ENCODE measurements at places on chromosomes 1 and 21.

DNA sequence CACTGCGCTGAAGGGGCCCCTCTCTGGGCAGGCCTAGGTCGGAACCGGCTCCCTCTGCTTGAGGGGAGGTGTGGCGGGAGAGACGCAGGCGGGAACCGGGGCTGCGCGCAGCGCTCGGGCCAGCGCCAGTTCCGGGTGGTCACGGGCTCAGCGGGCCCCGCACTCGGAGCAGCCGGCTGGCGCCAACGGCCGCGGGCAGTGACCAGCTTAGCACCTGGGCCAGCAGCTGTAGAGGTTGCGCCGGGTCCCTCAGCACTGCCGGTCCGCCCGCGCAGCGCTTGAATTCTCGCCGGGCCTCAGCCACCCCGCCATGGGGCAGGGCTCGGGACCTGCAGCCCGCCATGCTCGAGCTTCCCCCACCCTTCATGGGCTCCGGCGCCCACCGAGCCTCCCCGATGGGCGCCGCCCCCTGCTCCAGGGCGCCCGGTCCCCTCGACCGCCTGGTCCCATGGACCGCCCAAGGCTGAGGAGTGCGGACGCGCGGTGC is 254.6 kb downstream of the COL11A1 start:
- DNase-seq: no peak

- DNase-seq: no peak
These were observed 122.7 kb downstream of the PPP1R12B start for GRCh38 chr1:202471246-202471645.

- no peak for DNase-seq
These were observed 238.4 kb downstream of the PLPP3 start for GRCh38 chr1:56340977-56341376.

- DNase-seq: no peak
These were observed 15.1 kb downstream of the AIDA start for GRCh38 chr1:222697203-222697602.

- no peak for DNase-seq
These were observed 406 bp downstream of the NME7 start for GRCh38 chr1:169367096-169367685.

DNA sequence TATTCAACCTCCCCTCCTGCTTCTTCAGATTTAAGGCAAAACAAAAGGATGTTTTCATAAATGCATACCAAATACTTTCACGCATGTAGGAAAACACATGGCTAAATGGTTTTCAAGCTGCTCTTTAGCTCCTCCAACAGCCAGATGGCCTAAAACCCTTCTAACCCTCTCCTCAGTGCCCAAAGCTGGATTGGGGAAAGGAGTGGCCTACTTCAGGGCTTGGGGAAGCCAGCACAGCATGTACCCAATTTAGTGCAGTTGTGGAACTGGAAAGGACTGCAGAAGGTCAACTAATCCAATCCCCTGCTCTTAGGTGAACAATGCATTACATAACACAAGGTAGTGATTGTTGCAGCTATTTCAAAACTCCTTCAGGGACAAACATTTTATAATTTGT is 9.3 kb downstream of the F5 start:
- DNase-seq: no peak

GRCh38 chr1:162741574-162741973 is 48.9 kb upstream of the HSD17B7 start:
- no peak for DNase-seq

GRCh38 chr1:62336995-62337705 is 17.9 kb upstream of the KANK4 start:
- no peak for DNase-seq

- no peak for DNase-seq
These were observed 243.0 kb downstream of the SLC45A1 start for GRCh38 chr1:8560611-8561544.

- DNase-seq: no peak
These were observed 10.4 kb downstream of the SDCCAG8 start for GRCh38 chr1:243266231-243266630.

GRCh38 chr1:18360251-18360650 is 120.5 kb upstream of the KLHDC7A start:
- no peak for DNase-seq

GRCh38 chr1:17067465-17068240 is 13.8 kb upstream of the SDHB start:
- no peak for DNase-seq

- DNase-seq: no peak
These were observed 42.3 kb downstream of the STYXL2 start for GRCh38 chr1:167136191-167136614.

GRCh38 chr1:11751087-11751486 is 10.9 kb upstream of the C1orf167 start:
- DNase-seq: no peak

- no peak for DNase-seq
These were observed 10.5 kb upstream of the SPEN start for GRCh38 chr1:15836772-15837669.

- DNase-seq: no peak
These were observed 49.5 kb upstream of the LRRN2 start for GRCh38 chr1:204735042-204735441.

- DNase-seq: no peak
These were observed 746.5 kb upstream of the ADAMTS5 start for GRCh38 chr21:27713154-27714109.

DNA sequence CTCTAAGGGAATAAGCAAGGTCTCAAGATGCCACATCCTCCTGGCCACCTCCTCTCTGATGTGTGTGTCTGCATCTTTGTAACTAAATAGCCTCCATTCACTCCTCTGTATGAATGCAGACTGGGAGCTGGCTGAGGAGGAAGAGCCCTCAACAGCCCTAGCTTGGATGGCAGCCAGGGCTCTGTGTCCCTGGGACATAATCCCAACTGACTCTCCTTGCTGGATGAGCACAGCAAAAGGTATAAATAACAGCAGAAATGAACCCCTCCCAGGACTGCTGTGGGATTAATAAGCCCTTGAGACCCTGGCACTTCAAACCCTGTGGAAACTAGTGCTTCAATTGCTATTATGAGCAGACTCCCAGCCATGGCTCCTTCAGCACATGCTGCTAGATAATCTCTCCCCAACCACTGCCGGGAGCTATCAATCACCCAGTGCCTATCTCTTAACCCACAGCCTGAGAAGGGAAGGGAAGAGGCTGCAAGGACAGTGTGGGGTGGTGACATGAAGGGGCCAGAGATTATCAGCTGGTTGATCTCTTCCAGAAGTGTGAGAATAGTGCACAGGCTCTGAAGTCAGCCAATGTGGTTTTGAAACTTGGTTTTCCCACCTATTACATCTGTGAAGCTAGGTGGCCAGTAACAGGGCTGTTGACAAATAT is 152.2 kb downstream of the TNR start:
- no peak for DNase-seq

GRCh38 chr1:54602554-54602953 is 20.8 kb downstream of the FAM151A start:
- no peak for DNase-seq

DNA sequence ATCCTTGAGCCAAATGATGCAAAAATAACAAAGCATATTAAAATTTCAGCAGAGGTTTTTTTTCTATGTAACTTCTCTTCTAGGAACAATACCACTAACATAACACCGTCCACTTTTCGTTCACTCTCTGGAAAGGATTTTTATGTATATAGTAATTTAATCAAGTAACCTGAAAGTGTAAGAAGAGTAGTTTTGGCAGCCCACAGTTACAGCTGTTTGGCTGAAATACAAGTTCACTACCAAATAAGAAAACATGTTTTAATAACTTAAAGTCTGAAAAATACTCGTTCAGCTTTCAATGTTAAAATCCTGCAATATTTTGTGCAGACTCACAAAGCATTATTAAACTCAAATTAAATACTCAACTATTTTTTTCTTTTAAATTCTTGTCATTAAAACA is 896.8 kb upstream of the ADGRL4 start:
- DNase-seq: no peak

DNA sequence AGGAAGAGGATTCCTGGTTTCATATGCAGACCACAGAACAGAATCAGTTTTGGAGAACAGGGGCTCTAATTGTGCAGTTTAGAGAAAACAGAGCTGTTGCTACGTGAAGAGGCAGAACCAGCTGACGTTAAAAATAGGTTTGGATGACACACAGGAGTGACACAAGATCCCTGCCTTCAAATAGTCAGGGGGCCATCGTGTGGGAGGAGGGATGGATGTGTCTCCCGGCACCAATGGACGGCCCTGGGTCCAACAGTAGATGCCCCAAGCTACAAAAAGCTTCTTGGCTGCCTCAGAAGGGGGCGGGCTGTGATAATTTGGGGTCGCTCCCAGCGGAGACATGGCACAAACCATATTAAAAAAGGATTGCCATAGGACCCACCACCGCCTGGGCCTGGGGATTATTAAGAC is 87.8 kb downstream of the MRPL37 start:
- no peak for DNase-seq

- no peak for DNase-seq
These were observed 123.9 kb upstream of the DUSP10 start for GRCh38 chr1:221865808-221866207.

- DNase-seq: no peak
These were observed 5.1 kb downstream of the TMEM201 start for GRCh38 chr1:9593492-9594465.

DNA sequence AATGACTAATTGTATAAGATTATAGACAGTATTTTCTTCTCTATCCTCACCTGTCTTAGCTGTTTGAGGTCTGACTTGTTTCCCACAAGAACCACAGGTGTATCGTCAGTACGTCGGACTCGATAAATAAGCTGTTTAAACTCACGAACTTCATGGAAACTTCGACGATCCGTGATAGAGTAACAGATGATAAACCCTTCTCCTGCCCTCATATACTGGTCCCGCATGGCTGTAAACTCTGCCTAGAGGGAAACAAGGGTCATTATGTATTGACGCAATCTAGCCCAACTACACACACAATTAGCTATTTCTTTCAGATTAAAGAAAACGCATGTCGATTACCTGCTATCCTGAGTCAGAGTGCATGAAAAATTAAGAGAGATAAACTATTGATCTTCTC is 6.9 kb downstream of the RIT1 start:
- no peak for DNase-seq

- DNase-seq: no peak
These were observed 1.2 kb downstream of the ITGA10 start for GRCh38 chr1:145908653-145909052.

GRCh38 chr1:53145942-53146708 is 3.7 kb upstream of the SLC1A7 start:
- no peak for DNase-seq

DNA sequence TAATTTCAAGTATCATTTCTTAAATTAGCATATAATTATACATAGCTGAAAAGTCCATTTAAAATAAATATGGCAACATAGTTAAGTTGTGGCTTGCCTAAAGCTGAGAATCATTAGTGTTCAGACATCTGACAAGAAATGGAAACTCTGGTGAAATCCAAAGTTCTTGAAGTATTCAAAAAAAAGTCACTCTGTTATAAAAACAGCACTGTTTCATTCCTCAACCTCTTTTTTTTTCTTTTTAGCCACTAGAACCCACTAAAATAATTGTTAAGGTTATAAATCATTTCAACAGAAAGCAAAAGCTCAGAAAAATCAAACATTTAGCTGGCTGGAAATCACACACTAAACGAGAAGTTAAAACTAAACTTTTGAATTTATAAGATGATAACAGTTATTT is 476.7 kb downstream of the LTN1 start:
- DNase-seq: no peak

DNA sequence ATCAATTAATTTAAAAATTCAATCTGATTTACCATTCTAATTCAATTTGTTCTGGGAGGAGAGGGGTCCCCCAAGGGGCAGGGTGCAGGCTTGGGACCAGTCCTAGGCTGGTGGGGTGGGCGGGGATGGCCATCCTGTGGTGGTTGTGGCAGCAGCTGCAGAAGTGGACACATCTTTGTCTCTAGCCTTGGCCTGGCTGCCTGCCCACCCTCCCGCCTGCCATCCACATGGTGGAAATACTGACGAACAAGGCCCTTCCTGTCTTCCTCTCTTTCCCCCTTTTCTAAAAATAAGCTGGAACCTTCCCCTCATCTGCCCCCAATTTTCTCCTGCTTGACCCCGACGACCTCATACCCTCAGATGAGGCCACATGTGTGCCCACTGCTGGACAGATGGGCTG is 130.9 kb downstream of the FOXD2 start:
- DNase-seq: no peak

GRCh38 chr1:77459881-77460280 is 178.1 kb downstream of the AK5 start:
- no peak for DNase-seq

GRCh38 chr1:48761986-48762385 is 14.7 kb downstream of the BEND5 start:
- DNase-seq: no peak

GRCh38 chr1:238778113-238778512 is 608.3 kb upstream of the CHRM3 start:
- no peak for DNase-seq

GRCh38 chr1:42934541-42935312 is 23.9 kb downstream of the SLC2A1 start:
- no peak for DNase-seq

DNA sequence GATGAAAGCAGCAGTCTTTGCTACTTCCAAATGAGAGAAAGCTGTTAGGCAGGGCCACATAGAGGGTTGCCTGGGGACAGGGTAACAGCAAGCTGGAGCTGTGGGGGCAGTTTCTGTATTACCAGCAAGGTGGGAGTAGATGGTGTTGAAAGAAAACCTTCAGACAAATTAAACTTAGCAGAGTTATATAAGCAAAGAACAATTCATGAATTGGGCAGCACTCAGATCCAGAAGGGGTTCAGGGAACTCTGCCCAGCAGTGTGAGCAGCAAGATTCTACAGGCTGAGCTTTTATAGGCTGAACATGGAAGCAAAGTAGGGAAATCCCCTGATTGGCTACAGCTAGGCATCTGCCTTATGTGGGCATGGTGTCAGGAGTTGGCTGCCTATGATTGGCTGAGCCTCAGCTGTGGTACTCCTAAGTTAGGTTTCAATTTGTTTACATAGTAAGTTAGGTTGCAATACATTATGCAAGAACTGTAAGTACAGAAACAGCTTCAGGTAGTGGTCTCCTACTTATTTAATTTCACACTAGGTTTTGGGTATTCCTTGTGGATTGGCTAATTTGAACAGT is 64.1 kb upstream of the TMPRSS2 start:
- DNase-seq: no peak

DNA sequence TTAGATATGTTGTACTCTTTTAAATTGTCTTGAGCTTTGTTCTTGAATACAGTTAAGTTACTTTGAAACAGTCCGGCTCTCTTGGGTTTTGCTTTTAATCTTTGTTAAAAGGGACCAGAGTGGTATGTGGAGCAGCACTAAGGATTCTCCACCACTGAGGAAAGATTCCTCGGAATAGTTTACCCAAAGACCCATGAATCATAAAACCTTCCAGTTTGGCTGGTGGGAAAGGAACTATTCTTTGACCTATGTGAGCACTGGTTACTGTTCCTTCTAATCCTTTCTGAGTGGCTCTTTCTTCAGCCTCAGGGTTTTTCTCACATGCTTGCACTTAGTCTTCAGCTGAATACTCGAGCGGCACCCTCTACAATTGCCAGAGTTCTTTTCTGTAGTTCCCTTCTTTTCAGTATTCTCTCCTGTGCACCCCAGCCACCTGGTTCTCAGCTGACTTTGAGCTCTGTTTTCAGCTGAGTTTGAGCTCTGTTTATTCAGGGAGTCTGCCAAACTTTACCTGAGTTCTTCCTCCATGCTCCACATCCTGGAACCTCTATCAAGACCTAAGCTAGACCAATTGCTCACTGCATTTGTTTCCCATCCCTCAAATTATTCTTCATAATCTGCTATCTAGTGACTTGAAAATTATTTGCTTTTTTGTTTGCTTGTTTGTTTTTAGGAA is 253.8 kb upstream of the PLXNA2 start:
- no peak for DNase-seq

Measured in occipital lobe (tissue), 3 donors.